ENCODE measurements at places on chromosomes 7 and 10.

GRCh38 chr10:28975891-28976531 is 298.7 kb downstream of the BAMBI start:
- peak; percentile 72 for DNase-seq

- DNase-seq = no peak
Measured at GRCh38 chr7:11192506-11192905, 218.8 kb downstream of the PHF14 start.

DNA sequence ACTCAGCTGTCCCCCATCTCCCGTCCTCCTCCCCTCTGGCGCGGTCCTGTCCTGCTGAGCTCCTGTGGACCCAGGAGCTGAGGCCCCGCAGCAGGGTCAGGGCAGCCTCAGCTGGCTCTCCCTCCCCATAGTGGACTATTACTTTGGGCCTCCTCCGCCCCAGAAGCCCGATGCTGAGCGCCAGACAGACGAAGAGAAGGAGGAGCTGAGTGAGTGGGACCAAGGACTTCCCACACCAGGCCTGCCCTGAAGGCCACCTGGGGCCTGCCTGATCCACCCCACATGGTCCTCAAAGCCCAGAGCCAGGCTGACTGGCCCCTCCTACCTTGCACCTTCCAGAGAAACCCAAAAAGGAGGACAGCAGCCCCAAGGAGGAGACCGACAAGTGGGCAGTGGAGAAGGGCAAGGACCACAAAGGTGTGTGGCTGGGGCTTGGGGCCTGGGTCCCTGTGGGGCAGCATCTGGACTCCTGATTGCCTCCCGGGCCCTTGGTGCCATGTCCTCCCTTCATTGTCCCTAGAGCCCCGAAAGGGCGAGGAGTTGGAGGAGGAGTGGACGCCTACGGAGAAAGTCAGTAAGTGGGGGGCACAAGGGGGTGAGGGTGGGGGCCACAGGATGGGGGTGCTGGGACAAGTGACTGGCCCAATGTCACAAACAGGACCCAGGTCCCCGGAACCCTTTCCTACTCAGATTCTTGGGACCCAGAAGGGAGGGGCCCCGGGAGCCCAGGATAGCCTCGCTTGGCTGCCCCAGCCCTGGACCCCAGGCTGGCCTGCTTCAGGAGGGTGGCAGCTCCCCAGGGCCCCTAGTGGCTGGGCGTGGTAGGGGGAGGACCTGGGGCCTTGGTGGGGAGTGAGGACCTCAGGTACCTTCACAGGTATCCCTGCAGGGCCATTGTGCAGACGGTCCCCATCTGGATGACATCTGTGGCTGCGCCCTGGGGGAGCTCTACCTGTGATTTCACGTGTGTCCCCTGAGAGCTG is 4.9 kb downstream of the AEBP1 start:
- no peak for DNase-seq

DNA sequence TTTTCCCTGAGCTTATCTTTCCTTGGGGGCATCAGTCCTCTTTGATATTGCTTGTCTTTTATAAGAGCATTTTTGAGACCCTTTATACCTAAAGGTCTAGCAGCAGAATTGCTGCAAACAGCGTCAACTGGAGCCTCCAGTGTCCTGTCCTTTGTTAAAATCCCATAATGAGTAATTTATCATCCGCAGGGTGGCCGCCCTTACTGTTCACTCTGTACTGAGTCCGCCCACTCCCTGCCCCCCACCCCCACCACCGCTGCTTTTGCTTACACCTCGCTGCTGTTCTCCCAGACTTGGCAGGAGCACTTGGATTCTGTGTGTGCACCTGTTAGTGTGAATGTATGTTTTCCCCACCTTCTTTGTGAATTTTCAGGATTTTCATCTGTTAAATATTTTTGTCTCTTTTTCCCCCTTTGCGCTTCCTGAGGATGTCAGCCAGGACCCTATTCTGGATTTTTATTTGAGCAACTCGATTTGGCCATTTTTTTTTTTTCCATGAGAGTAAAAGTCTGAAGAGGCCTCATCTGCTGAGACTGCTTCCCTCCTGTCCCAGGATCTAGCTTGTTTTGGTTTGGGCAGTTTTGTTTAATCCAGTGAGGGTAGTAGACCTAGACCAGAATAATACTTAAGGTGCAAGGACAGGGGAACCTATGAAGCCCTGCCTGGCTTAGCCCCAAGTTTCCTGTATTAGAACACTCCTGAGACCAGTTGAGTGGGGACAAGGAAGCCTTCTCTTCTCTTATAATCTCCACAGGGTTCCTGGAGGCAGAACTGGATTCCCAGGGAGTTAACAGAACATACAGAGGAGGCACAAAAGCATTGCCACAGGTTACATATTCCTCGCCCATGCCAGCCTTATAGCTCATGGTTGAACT is 8.2 kb downstream of the AGFG2 start:
- no peak for DNase-seq

DNA sequence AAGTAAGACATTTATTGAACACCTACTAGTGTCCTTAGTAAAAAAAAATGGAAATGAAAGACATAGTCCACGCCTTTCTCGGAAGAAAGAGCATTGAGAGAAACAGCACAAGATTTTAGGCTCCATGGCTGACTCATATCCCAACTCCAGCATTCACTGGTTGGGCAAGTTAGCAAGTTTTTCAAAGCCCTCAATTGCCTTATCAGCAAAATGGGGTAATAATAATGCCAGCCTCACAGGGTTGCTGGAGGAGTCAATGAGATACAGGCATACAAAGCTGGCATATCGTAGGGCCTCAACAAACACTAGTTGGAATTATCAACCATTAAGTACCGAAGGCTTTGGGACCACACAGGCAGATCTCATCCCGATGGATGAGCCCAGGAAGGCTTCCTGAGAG is 4.0 kb downstream of the HSPA12A start:
- DNase-seq = no peak

GRCh38 chr7:2525658-2526630 is 6.4 kb downstream of the LFNG start:
- DNase-seq = peak; percentile 48

DNA sequence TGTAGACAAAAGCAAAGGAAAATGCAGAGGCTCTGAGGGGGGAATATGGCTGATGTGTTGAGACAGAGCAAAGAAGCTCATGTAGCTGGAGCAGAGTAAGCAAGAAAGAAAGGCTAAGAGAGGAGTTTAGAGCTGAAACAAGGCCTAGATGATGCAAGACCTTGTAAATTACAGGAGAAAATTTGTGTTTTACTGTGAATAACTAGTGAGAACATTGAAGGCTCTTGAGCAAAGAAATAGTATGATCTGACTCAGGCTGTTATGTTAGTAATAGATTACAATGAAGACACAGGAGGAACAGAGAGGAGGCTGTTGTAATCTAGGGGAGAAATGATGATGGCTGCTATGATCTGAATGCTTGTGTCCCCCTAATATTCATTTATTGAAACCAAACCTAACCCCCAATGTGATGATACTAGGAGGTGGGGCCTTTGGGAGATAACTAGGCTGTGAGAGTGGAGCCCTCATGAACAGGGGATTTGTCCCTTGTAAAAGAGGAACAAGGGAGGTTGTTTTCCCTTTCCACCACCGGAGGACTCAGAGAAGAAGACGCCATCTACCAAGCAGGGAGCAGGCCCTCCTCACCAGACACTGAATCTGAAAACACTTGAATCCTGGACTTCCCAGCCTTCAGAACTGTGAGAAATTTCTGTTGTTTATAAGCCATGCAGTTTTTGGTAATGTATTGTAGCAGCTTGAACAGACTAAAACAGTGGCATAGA is 394.9 kb downstream of the HTR7 start:
- no peak for DNase-seq

DNA sequence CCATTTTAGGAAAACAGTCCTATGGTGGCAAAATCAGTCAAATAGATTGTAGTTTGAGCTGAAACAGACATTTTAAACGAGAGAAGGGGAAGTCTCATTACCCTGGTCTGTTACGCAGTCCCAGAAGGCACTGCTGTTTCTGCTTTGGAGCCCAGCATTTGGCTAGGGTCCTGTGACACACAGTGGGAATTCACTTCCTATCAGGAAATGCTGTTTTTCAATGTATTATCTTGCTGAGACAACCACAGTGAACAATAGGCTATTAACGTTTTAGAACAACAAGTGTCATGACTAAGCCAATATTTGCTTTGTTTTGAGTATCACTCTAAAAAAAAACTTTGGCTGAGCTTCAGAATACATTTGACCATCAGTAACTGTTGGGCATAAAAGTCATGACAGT is 74.1 kb downstream of the ADD3 start:
- peak; percentile 41 for DNase-seq

DNA sequence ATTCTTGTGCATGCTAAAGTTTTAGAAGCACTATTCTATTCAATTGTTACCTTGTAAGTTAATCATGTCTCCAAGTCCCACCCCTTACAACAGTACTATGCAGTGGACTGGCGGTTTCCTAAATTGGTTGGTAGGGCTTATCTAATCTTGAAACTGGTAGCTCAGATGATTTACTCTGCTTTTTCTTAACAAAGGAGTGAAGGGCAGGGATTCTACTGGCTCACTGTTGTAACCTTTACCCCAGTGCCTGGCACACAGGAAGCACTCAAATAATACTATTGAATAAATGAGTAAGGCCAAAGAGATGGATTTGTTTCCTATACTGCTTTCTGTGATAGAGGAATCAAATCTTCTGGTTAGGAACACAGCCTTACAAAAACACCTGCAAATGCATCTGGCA is 46.0 kb upstream of the CYCS start:
- no peak for DNase-seq

GRCh38 chr7:14635955-14636354 is 266.6 kb downstream of the DGKB start:
- no peak for DNase-seq

DNA sequence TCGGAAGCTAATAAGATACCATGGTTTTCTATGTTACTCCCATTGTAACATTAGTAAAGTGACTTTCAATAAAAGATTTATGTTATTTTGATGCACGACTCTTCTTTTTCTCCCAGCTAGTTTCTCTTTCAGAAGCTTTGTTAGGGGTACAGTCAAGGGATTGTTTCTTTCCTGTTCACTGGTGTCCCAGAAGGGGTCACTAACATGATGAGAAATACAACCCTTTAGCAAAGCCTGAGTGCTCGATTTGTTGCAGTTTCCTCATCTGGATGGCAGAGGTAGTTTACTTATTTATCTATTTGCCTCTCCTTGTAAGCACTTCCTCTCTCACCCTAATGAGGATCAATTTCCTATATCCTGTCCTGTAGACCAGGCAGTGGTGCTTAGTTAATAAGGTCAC is 17.0 kb downstream of the SRI start:
- DNase-seq = no peak

- peak; percentile 79 for DNase-seq
Measured at GRCh38 chr7:155796381-155797261, 15.6 kb downstream of the SHH start.

DNA sequence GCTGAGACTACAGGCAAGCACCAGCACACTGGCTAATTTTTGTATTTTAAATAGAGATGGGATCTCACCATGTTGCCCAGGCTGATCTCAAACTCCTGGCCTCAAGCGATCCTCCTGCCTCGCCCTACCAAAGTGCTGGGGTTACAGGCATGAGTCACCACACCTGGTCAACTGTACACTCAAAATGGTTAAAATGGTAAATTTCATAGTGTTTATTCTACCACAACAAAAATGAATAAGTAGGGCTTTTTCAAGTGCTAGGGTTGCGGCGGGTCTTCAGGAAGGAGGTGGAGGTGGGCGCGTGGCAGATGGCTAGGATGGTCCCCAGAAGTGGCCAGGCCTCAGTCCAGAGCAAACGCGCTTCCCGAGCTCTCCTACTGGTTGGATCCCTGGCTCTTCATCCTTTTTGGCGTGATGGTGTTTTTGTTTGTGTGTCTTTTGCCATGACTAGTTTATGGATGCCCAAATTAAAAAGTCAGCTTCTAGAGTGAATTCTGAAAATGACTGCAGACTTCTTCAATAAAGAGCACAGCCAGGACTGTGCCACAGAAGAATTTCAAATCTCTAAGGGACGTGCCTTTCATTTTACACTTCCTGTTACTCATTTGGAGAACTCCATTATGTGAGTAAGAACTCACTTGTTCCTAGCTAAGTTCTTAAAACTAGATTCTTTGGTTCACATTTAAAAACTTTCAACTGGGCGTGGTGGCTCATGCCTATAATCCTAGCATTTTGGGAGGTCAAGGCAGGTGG is 73.9 kb downstream of the TMEM130 start:
- DNase-seq = no peak

DNA sequence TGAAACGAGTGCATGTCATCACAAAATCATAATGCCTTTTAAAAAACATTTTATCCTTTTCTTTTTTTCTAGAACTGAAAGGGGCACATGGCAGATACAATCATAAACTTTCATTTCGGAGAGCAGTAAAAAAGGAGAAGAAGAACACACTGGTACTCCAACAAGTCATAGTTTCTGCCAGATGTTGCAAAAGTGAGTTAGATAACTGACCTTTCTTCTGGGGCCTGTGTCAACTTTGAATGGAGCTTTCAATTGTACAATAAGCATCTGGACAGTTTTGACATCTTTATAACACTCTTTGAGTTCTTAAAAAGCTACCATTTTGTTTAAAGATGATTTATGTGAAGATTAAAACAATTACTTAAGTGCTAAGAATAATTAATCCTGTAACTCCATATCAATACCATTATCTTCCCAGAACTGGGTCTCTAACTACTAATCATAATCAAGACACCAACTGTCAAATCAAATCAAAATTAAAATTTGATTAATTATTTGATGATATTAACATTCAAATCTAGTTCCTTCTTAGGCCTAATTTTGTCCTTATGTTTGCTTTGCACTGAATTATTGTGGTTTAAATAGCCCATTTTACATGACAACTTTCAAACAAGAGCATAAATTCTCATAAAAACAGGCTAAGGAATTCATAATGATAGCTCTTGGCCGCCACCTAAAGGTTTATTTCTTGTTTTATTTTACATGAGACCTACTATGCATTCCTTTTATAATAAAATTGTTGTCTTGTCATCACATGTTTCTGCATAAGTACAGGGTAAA is 19.5 kb upstream of the ITGB8 start:
- DNase-seq = peak; percentile 65

DNA sequence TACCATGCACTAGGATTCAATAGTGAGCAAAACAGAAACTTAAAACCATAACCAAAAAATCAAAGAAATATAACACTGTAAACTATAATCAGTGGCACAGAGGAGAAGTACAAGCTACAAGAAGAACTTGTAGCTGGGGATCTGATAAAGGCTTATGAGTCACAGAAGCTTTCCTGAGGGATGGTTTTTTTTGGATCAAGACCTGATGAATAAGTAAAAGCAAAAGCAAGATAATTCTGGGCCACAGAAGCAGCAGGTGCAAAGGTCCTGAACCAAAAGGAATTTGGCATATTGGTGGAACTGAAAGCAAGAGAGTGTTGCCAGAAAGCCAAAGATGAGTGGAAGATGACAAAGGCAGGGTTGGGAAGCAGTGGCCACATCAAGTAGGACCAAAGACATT is 37.4 kb upstream of the BET1 start:
- DNase-seq = peak; percentile 55

GRCh38 chr10:79942261-79943185 is 6.4 kb downstream of the SFTPD start:
- no peak for DNase-seq

DNA sequence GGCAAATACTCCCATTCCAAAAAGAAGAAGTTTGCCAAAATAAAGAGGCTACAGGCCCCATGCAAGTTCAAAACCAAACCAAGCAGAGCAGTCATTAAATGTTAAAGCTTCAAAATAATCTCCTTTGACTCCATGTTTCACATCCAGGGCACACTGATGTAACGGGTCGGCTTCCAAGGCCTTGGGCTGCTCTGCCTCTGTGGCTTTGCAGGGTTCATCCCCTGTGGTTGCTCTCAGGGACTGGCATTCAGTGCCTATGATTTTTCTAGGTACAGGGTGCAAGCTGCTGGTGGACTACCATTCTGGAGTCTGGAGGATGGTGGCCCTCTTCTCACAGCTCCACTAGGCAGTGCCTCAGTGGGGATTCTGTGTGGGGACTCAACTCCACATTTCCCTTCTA is 971.6 kb upstream of the MBL2 start:
- DNase-seq = no peak
